ENCODE measurements at places on chromosomes 1 and 21. TPM values are rescaled to one million over a fixed set of nuclear protein-coding genes. Genes with fewer than 3 reads are reported as not detected.

DNA sequence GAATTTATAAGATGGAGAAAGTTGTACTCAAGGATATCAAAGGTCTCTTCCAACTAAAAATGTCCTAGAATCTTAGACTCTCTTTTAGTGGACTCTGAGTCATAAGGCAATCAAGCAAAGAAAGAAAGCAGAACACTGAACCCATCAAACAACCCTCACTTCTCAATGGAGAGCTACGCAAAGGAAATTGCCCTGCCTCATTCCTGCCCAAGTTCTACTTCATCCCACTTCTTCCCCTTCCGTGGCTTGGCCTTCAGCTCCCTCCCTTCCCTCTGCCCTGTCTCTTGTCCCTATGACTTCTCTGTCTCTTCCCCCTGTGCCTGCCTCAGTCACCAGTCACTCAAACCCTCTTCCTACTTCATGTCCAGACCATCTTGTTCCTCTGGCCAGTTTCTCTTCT, 58.5 kb downstream of the RIMS3 start:
- DNase-seq = no peak

- no peak for DNase-seq
These were observed 231.2 kb upstream of the LYPLAL1 start for GRCh38 chr1:218942431-218942830.

- no peak for DNase-seq
These were observed 37.3 kb downstream of the COL24A1 start for GRCh38 chr1:86119214-86119764.

- DNase-seq = no peak
These were observed 187.4 kb downstream of the KCNK2 start for GRCh38 chr1:215269955-215270354.

- no peak for DNase-seq
These were observed 38.1 kb upstream of the GPR153 start for GRCh38 chr1:6298940-6299465.

DNA sequence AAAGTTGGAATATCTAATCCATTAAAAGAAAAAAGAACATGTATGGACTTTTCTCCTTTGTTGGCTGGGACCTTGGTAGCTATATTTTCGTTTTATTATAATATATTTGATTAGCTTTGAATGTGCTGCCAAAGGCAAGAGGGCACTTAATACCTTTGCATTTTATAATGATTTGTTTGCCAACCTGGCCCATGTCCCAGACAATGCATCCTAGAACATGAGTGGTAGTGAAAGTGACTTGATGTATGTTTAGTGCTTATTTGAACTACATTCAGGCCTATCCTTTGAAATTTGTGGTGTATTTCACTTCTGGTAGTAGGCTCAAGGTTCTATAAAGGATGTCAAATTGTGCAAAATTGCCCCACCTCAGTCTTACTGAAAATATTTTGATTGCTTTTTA, 25.9 kb downstream of the CACHD1 start:
- no peak for DNase-seq

DNA sequence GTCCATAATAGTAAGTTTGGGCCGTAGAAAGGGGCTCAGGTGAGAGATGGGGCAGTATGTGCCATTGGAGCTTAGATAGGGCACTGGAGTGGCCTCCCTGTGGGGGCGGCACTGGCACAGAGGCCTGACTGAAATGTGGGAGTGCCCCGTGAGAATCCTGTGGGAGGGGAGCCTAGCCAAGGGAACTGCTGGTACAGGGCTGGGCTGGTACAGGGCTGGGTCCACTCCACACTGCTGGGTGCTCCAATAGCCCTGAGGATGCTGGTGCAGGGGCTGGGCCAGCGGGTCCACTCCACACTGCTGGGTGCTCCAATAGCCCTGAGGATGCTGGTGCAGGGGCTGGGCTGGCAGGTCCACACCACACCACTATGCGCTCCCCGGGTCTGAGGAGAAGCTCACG, 44.8 kb upstream of the PWP2 start:
- no peak for DNase-seq

- DNase-seq = no peak
These were observed 1640.2 kb upstream of the PRMT6 start for GRCh38 chr1:105416261-105416660.

DNA sequence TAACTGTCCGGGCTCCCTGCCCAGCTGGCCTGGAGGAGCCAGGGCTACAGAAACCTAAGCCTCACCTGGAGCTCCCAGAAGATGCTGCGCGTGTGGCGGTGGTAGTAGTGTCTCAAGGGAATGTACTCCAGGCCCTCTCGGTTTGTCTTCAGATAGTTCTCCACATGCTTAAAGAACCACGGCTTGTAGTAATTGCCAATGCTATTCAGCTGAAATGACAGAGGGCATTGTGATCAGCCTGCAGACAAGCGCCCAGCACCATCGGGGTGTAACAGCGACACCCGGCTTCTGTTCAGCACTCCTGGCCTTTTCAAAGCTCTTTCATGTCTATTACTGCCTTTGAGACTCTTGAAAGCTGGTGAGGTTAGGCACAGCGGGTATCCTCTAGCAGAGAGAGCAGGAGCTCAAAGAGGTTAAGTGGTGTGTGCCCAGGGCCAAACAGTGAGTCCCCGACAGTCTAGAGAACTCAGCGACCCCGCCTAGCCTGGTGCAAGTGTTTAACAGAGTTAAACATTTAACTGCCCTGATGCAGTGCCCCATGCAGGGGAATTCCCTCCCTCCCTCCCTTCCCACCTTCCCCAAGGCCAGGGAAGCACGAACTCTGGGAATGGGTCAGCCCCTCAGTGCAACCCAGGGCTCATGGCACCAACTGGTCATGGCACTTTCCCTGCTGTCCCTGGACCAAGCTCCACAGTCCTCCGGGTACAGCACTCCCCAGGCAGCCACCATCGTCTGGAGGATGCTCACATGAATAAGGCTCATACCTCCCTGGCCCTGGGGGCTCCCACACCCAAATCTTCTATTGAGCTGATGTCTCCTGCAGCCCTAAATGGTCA, 21.5 kb downstream of the DHCR24 start:
- DNase-seq = no peak

PIGP gene
- 33.4 TPM for polyA plus RNA-seq

- DNase-seq = no peak
These were observed 99.0 kb downstream of the IER5 start for GRCh38 chr1:181187337-181188126.

- no peak for DNase-seq
These were observed 97.7 kb downstream of the NEK7 start for GRCh38 chr1:198254521-198254920.

PTPN7 gene
- 0.92 TPM for polyA plus RNA-seq

- DNase-seq = no peak
These were observed 5.9 kb upstream of the MYOM3 start for GRCh38 chr1:24117722-24118409.

DNA sequence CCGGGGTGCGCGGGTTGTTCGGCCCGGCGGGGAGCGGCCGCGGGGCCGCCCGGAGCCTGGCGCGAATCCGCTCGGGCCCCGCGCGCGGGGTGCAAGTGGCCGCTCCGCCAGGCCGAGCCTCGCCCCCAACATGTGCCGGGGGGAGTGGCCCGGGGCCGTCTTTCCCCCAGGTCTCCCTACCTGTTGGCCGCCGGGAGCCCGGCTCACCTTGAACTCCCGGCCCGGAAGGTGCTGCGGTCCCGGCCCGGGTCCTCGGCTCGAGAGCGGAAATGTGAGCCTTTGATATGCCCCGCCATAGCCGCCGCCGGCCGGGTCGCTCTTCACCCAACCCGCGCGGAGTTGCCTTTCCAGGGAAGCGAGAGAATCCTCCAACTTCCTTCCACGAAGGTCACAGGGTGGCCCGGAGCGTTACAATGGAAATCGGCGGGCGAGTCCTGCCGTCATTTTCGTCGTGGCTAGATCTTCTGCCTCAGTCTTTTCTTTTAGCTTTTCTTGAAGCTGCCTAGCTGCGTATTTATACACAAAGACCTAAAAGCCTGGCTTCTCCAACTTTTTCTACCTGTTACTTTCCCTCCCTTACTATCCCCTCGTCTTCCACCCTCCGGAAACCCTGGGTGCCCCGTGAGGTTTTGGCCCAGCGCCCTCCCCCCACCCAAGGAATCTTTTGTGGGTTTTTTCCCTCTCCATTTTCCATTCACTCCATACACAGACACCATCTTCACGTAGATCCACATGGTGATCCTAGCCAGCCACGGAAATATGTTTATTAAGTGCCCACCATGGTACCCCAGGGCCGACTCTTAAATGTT, 867 bp downstream of the PTGFRN start:
- DNase-seq = no peak

GRCh38 chr1:117976381-117976780, 46.8 kb downstream of the WDR3 start:
- DNase-seq = no peak

DNA sequence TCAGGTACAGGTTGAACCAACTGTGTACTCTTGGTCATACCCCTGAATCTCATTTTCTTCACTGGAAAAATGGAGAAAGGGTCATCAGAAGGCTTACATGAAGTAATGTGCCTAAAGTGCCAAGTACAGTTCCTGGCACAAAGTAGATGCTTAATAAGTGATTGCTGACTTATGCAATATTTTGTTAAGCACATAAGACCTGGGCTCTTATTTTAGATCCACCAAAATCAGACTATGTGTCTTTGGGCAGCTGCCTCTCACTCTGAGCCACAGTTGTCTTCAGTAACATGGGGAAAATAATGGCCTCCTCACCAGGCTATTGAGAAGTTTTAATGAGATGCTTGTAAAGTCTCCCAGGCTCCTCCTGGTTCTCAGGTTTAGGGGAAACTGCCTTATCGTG, 74.3 kb upstream of the TRABD2B start:
- no peak for DNase-seq

DNA sequence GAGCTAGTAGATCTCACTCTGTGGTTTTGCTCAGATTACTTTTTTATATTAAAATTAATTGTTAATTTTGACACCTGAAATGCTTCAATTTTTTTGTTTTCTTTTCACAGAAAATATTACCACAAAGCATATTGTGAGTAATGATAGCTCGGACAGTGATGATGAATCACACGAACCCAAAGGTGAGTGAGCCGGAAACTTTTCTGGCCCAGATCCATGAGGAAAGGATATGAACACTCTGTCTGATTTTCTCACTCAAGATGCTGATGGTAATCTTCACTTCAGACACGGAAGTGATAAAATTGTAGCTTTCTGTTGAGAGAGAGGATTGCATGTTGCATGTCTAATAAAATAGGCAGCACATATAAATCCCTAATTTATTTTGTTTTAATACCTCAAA, 121.8 kb downstream of the PLA2G4A start:
- no peak for DNase-seq

DNA sequence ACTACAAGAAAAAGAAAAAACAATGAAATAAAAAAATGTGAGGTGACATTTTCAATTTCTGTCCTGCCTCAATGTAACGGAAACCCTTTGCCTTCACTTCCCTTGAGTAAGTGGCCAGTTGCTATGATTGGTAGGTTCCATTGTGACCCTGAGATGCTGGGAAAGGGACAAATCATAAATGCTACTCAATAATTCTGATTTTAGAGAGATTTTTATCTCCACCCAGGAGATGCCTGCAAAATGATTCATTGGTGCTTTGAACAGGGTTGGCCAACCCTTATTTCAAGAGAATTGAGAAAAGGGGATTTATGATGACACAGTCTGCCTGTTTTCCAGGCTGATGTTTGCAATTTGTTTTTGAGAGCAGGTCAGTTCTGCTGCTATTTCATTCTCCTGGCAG, 22.5 kb downstream of the XCL1 start:
- DNase-seq = no peak

DNA sequence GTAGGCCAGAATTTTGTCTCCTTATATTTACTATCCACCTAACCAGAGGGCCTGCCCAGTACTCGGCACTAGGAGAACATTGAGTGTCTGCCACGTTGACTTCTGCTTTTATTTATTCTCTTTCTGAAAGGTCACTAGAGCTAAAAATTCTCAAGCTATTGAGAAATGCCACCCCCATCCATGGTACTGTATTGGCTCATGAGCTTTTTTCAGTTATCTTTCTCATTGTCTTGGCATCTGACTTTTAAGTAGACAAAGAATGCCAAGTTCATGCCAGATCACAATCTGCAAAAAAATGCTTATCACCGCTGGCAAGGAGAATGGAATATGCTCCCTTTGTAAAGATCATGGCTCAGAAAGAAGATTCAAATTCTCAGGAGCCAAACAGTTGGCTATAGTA, 49.8 kb upstream of the MROH9 start:
- DNase-seq = no peak

GRCh38 chr1:184770181-184770979, 15.7 kb upstream of the EDEM3 start:
- DNase-seq = no peak

Measured in forelimb muscle (tissue), 1 donor.